ENCODE measurements at places on chromosomes 6 and 20. TPM values are rescaled to one million over a fixed set of nuclear protein-coding genes. Genes with fewer than 3 reads are reported as not detected.

DNA sequence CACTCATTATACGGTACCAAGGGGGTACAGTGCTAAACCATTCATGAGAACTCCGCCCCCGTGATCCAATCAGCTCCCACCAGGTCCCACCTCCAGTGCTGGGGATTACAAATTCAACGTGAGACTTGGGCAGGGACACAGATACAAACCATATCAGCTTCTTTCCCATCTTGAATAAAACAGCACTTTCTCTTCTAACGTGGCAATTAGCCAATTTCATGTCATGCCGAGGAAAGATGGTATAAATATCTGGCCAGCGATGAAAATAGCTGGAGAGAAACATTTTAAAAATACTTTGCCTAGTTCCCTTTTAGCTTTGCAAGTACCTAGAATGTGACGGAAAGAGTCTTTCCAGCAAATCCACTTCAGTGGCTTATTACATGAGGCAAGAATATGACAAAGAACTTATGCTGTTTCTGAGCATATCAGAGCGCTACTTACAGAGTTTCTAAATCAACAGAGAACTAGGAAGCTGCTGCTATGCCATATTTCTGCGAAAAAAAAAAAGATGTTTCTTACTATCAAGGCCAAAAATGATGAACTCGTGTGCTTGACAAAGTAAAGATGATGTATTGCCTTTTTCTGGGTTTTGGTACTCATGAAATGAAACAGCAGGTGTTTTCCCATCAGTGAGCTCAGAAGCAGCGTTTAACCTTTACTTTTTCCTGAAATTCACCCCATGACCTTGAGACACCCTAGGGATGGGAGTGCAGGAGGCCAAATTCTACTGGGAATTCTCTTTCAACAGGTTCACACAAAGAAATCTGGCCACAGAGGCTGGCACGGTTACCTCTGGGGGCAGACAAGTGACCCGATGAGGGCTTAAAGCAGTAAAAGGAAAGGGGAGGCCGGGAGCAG is 37.9 kb downstream of the AGPAT4 start:
- H3K27me3 ChIP-seq = no peaks in the 10 kb centered on the region
- H3K4me3 ChIP-seq = no peak overlapping the region
- no peak overlapping the region for H3K27ac ChIP-seq
- no peak for DNase-seq
- no peaks in the 10 kb centered on the region for H3K36me3 ChIP-seq
- peaks cover 5% of the 10 kb centered on the region for H3K4me1 ChIP-seq

- H3K36me3 ChIP-seq = no peaks in the 10 kb centered on the region
- H3K4me3 ChIP-seq = no peak overlapping the region
- H3K4me1 ChIP-seq = peaks cover 8% of the 10 kb centered on the region
- H3K27ac ChIP-seq = peak overlapping the region; percentile 15
- no peaks in the 10 kb centered on the region for H3K27me3 ChIP-seq
Measured at GRCh38 chr20:48738399-48739304, 89.1 kb downstream of the PREX1 start.

DNA sequence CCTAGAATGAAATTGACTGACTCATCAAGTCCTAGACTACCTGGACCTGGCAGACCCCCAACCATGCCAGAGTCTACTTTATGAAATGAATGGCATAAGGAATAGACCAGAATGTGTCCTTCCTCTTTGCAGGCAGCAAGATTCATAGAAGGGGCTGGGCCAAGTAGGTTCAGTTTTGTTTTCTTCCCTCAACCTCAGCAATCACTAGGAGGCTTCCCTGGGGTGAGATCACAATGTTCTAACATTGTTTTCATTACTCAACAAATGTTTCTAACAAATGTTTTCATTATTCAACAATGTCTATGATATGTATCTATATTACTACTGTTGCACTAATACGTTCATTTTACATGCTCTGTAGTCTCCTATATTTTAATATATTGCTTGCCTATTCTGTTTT is 8.4 kb upstream of the FAM162B start:
- no peak overlapping the region for H3K4me3 ChIP-seq
- no peak for DNase-seq
- no peaks in the 10 kb centered on the region for H3K36me3 ChIP-seq
- H3K4me1 ChIP-seq = no peaks in the 10 kb centered on the region

- no peak overlapping the region for H3K4me3 ChIP-seq
- no peak for DNase-seq
- H3K27me3 ChIP-seq = no peaks in the 10 kb centered on the region
- H3K4me1 ChIP-seq = no peaks in the 10 kb centered on the region
Measured at GRCh38 chr6:317060-317447, 24.8 kb downstream of the DUSP22 start.

AVP gene
- not detected for total RNA-seq

All from hepatocyte (in vitro differentiated cells).